Fibroblast of villous mesenchyme (primary cell): ENCODE measurements at places on chromosomes 6 and 20. TPM values are rescaled to one million over a fixed set of nuclear protein-coding genes. Genes with fewer than 3 reads are reported as not detected.
A peak's percentile ranks its signal among the peaks of the same experiment; 100 is the strongest.

- DNase-seq, result no peak
Observed at GRCh38 chr6:155155787-155156447, 107.9 kb upstream of the CLDN20 start.

The PBOV1 gene
- total RNA-seq, result not detected in 2 replicates

GRCh38 chr6:74167976-74168375 lies 472.0 kb downstream of the CD109 start:
- DNase-seq, result peak; percentile 52

DNA sequence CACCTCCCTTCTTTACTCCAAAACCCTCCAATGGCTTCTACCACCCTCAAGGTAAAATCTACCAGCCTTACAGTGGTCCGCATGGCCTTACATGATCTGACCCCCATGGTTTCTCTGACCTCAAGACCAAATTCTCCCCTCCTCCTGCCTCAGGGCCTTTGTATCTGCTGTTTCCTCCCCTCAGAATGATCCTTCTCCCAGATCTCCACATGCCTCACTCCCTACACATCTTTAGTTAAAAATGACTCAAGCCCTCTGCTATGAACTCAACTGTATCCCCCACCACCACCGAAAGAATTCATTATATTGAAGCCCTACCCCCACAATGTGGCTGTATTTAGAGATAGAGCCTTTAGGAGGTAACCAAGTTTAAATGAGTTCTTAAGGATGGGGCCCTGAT lies 4.1 kb downstream of the SLC23A2 start:
- DNase-seq, result no peak

DNA sequence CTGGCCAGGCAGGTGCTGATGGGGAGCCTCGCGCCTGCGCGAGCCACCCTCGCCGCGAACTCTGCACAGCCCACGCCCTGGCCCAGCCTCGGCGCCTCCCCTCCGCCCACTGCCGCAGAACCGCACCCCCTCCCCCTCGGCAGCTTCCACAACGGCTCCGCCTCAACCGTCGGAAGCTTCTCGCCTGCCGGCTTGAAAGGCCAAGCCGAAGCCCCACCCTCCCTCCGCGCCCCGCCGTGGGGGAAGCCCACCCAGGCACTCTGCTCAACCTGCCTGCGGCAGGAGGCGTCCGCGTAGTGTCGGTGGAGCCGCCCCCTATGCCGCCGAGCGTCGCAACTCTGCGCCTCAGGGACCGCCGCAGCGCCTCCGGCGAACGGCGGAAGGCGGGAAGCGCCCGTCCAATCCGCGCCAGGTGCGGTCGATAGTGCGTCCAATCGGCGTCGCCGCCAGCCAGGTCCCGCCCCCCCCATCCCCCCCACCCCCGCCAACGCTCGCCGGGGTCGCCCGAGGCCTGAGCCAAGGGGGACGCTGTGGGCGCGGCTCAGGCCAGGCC lies at the start of gene SYCP2:
TSS of gene SYCP2 (minus strand) at position 342 of the 553 bp plus-strand sequence. CDS start 11,224 bp downstream, outside the sequence.
- DNase-seq, result peak; percentile 34
